ENCODE measurements at places on chromosomes 7 and 10. TPM values are rescaled to one million over a fixed set of nuclear protein-coding genes. Genes with fewer than 3 reads are reported as not detected.

SLC18A3 gene
- not detected for total RNA-seq

HMX3 gene
- not detected for total RNA-seq

SYNPO2L gene
- not detected for total RNA-seq

COL13A1 gene
- total RNA-seq = 0.47 TPM

ANKRD7 gene
- not detected for total RNA-seq

C10orf90 gene
- not detected for total RNA-seq

PDK4 gene
- 1.3 TPM for total RNA-seq

PLCE1 gene
- total RNA-seq = 0.23 TPM

STOX1 gene
- not detected for total RNA-seq

GNAT3 gene
- not detected for total RNA-seq

ZPBP gene
- not detected for total RNA-seq

DRGX gene
- not detected for total RNA-seq

BICC1 gene
- total RNA-seq = 15.6 TPM

IRF5 gene
- 10.1 TPM for total RNA-seq

SLC29A3 gene
- 4.0 TPM for total RNA-seq

GHRHR gene
- not detected for total RNA-seq
